ENCODE measurements at places on chromosomes 4 and X.

DNA sequence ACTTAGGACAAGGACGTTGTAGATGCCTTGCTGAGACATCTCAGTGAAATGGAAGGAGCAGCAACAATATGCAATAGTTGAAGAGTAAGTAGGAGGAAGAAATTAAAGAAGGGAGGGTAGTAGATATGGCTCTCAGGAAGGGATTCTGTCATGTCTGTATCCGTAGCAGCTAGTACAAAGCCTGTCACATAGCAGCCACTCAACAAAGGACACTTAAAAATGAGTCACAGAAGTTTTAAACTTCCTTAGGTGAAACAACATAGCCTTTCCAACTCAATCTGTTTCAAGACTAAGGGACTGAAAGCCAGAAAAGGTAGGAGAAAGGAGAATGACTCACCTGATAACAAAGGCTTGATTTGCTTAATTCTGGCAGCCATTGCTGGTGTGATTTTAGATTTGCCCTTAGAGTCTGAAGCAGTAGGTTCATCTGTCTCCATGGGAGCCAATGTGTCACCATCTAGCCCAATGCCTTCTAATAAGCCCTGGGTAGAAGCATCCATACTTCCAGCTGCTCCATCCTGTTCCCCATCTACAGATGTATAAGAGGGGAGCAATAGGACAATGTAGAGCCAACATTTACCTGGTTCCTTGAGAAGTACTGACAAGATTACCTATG is 86.6 kb downstream of the HUWE1 start:
- DNase-seq, result no peak

DNA sequence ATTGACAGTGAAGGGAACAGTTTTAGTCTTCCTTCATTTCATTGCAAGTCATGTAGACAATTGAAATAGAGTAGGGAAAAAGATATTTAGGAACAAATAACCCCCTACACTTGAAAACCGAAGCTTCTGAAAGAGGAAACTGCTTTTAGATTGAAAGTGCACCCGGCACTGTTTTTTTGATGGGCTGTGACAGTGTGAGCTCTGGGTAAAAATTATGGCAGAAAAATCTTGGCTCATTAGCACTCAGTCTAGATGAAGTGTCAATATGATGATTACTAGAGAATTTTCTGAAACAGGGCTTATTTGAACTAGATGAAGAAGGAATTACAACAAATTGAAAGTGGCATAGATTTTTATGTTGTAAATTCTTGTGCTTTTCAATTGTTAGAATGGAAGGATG is 1132.4 kb downstream of the RAPGEF2 start:
- no peak for DNase-seq

- no peak for DNase-seq
Measured at GRCh38 chr4:111837761-111838160, 307.5 kb upstream of the FAM241A start.

GRCh38 chr4:182192511-182193181 is 50.6 kb upstream of the TENM3 start:
- no peak for DNase-seq

- peak; percentile 56 for DNase-seq
Measured at GRCh38 chr4:1871471-1872021, 353 bp downstream of the NSD2 start.

GRCh38 chr4:149715822-149716585 is 99.6 kb downstream of the IQCM start:
- no peak for DNase-seq

- no peak for DNase-seq
Measured at GRCh38 chr4:86451560-86452330, 91.9 kb upstream of the MAPK10 start.

- no peak for DNase-seq
Measured at GRCh38 chr4:139663561-139664138, 2.0 kb upstream of the MGST2 start.

DNA sequence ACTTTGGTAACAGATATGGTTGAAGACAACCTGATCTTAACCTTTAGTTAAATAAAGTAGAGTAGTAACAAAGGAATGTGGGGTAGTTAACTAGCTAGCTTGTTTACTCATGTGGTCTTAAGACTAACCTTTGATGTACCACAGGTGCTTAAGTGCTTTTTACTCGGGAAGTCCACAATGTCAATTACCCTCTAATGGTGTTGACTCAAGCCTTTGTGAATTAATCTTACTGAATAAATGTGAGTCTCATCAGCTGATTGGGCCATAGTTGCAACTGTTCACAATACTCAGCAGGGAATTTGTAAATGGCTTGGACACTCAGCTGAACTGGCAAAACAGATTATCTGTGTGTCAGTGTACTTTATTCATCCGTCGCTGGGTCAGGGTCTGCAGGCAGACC is 119.0 kb upstream of the UGT8 start:
- no peak for DNase-seq

DNA sequence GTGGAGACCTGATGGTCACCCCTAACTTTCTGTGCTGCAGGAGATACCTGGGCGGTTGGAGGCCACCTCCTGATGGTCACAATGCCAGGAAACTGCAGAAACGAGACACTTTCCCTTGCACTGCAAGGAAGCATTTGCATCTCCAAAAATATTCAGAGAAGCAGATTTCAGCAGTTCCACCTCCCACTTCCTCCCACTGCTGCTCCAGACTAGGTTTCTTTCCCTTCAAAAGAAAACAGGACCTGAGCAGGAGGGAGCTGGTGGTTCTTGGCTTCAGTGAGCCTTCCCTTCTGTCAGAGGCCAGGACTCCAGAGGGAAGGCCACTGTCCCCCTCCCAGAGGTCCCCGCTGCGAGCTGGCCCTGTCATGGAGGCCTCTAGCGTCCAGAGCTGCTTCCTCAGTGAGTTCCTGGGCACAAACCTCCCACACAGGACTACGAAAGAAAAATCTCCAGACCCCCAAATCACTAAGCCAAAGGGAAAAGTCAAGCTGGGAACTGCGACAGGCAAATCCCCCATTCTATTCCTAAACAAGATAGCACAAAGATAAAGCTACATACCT is 35.9 kb downstream of the GPM6B start:
- no peak for DNase-seq

GRCh38 chrX:20313899-20314298 is 47.2 kb upstream of the RPS6KA3 start:
- DNase-seq, result no peak
